Hematopoietic multipotent progenitor cell treated with erythropoietin and hydrocortisone succinate and interleukin-3 and kit ligand, for 15 days (in vitro differentiated cells): ENCODE measurements at places on chromosomes 6 and 20.

GRCh38 chr6:85579581-85579980 lies 14.1 kb downstream of the SNX14 start:
- no peak for DNase-seq

- peak; percentile 18 for DNase-seq
Measured at GRCh38 chr6:156782691-156783320, 5.6 kb downstream of the ARID1B start.

- DNase-seq: no peak
Measured at GRCh38 chr6:146885708-146886457, 287.1 kb downstream of the ADGB start.

GRCh38 chr20:53463101-53463972 lies 130.3 kb downstream of the ZNF217 start:
- DNase-seq: no peak

GRCh38 chr6:38057994-38058393 lies 238.5 kb downstream of the ZFAND3 start:
- DNase-seq: no peak

- no peak for DNase-seq
Measured at GRCh38 chr6:149909701-149910470, 12.0 kb upstream of the RAET1E start.

DNA sequence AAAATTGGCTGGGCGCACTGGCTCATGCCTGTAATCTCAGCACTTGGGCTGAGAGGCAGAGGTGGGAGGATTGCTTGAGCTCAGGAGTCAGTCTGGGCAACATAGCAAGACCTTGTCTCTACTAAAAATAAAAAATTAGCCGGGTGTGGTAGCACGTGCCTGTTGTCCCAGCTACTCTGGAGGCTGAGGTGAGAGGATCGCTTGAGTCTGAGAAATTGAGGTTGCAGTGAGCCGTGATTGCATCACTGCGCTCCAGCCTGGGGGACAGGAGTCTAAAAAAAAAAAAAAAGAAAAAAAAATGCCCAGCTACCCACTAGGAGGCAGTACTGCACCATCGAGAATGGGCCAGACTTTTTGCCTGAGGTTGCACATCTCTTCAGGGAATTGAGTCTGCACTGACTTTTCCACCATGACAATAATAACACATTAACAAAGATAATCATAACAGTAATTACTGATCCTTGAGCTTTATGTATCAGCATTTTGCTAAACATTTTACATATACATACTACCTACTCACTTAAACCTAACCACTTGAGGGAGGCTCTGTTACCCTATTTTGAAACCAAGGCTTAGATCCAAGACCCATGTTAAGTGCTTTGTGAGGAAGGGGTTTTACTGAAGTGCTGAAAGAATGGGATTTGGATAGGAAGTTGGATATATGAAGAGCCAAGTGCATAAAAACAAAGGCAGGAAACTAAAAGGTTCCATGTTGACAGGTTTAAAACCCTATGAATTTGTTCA lies 21.0 kb downstream of the SRSF3 start:
- DNase-seq: peak; percentile 66

GRCh38 chr6:154127657-154128056 lies 88.6 kb downstream of the OPRM1 start:
- DNase-seq: no peak

DNA sequence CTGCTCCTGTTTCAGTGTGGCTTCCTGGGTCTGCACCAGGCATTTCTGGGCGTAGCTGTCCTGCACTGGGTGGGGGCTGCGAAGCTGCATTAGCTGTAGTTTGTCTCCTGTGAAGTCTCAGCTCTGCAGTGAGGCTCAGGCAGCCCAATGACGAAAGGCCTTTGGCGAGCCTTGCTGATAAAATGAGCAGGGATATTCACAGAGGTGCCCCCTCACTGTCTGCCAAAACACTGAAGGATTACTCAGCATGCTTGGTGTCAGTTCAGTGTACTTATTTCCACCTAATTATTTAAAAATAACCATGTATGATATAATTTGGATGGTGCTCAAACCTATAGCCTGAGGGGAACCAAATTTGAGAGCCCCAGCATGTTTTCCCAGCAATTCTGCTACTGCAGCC lies 73.5 kb downstream of the ECT2L start:
- no peak for DNase-seq

DNA sequence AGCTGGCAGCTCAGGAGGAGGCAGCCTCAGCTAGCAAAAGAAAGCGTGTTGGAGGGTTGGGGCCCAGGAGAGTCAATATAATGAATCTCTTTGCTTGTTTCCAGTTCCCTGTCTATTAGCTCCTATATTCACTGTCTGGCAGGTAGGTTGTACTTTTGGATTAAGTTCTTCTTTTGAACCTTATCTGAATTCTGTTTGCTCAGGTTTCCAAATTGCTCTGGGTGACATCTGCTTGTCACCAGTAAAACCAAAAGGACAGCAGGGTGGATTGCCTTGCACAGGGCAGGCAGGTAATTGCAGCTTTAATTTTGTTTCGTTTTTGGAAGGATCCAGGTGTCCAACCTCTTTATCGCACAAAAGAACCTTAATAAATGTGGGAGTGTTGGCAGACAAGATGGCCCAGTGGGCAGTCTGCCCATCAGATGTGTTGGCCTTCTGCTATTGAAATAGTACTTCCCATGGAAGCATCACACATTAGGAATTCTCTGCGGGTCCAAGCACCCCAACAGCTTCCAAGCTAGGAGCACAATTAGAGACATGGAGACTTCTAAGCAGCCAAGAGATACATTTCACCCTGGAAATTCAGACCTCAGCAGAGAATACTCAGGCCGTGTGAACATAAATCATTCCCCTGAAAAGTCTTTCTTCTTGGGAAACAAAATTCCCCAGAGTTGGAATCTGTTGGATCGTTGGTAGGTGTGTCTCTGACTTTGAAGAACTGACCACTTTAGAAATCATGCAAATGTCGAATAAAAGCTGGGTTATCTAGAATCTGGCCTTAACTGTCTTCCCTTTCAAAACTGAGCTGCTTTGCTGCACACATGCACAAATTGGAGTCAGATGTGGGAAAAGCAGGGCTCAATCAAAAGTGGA lies 286.9 kb upstream of the BMP2 start:
- no peak for DNase-seq

GRCh38 chr20:61369731-61370520 lies 117.9 kb downstream of the CDH4 start:
- DNase-seq: no peak

DNA sequence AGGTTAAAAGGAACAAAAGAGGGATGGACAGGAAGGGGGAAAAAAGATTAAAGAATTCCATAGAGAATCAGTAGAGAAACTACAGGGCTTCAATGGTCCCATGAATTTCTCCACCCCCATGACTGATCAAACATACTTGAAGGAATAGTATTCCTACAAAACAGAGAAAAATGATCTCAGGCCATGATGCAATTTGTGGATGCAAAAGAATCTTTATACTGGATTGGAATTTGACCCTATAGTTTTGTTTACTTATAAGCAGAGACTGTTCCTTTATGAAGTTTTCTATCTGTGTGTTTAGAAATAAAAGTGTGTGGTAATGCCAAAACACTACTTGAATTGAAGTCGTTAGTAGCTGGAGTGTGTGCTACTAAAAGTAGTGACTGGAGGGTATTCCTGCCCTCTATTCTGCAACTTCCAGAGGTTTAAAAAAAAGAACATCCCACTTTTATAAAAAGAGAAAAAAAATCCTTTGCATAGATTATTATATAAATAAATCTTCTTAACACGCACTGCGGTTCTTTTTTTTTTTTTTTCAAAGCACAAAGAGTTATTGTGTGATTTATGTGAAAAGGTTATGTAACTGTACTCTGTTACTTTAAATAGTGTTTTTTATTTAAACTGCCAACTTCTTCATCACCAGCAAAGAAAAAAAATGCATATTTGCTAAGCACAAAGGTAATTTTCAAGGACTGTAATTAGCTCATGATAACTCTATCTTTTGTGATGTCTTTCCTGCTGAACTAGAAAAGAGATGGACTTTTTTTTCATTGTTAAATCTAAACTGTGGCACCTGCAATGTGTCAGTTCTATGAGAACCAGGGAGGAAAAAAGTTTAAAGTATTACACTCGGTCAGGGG lies 214.5 kb upstream of the CITED2 start:
- no peak for DNase-seq

- DNase-seq: no peak
Measured at GRCh38 chr20:10731190-10731965, 57.6 kb upstream of the JAG1 start.

DNA sequence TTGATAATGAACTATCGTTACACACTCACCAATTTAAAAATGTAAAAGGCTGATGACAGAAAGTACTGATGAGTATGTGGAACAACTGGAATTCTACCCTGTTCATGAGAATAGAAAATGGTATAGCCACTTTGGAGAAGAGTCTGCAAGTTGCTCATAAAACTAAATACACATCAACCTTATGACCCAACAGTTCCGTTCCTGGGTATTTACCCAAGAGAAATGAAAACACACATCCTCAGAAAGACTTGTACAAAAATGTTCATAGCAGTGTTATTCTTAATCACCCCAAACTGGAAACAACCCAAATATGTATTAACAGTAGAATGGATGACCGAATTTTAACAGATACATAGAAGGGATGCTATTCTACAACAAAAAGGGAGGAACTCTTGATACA lies 145.7 kb upstream of the LRFN2 start:
- DNase-seq: no peak

DNA sequence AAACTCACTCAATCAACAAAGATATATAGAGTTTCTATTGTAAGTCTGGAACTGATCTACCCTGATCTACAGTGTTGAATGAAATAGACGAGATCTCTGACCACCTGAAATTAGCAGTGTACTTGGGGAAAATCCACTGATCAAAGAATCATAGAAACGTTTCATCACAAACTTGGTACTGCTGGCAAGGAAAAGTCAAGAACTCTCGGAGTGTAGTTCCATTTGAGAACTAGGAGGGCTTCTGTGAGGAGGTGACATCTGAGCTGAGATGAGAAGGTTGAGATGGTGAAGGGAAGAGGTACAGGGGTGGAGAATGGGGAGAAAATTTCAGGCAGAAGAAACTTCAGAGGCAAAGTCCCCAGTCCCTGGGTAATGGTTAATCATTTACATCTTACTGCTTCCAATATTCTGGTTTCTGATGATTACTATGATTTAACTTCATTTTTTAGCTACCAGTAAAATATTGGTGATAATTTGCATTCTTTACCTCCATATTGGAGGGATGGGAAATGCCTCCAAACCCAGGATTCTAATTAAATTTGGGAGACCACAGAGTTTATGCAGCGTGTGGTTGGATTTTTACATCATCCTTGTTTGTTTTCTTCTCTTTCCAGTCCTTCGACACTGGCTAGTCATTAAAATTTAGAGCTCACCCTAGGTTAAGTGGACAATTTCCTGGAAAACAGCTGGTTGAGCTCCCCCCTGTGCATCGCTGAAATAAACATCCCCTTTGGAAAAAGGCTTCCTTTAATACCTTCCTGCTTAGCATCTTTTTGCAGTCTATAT lies 191.9 kb downstream of the BCAS1 start:
- DNase-seq: no peak

GRCh38 chr20:13545790-13546189 lies 92.9 kb downstream of the TASP1 start:
- no peak for DNase-seq

DNA sequence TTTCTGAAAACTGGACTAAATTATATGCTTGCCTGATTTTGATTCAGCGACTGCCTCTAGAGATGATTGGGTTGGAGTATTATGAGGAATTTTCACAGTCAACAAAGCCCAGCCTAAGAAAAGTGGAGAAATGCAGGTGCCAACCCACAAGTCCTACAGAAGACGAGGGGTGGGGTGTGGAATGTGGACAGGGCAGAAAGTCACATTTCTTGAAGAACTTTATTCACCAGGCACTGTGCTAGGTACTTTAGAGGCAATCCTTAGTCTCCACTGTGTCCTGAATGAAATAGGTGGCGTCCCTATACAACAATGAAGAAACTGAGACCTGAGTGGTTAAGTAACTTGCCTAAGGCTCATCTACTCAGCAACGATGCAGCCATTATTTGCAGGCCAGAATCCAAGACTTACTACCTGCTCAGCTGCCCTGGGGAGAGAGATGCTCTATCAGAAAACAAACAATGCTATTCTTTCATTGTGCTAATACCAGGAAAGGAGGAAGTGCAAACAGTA lies 106.3 kb downstream of the RNF144B start:
- DNase-seq: no peak

GRCh38 chr20:41139227-41140093 lies 2.1 kb downstream of the PLCG1 start:
- no peak for DNase-seq

GRCh38 chr6:115891111-115891669 lies 169.5 kb downstream of the FRK start:
- DNase-seq: no peak

- DNase-seq: peak; percentile 9
Measured at GRCh38 chr6:27547157-27548075, 74.5 kb upstream of the ZNF184 start.

DNA sequence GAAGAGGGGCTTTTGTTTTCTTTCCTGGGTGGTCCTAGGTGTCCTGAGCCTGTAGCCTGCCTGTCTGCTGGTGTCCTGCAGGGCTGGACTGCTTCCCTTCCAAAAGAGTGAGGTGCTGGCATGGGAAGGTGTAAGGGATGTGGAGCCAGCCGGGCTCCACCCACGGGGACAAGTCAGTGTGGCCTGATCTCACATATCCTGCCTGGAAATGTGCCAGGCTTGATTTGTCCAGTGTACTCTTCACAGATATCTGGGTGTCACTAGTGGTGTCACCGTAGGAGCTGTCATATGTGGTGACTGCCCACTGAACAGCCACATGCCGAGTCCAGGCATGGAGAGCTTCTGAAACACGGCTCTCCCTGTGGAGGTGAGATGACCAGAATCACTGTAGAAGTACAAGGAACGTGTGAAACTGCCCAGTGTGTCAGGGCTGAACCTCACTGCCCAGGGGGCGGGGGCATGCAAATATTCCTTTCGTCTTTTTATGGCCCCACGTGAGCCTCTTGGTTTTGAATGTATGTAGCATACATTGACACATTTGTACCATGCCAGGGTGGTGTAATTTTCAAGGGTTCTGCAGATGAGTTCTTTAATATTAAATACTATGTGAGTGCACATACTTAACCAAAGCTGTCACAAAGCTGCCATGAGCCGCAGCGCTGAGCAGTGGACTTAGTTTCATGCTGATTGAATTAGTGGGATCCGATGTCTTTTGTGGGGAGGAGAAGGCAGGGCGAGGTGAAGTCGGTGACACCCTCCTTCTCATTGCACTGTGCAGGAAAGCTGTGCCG lies 55.8 kb downstream of the CDH4 start:
- DNase-seq: no peak

DNA sequence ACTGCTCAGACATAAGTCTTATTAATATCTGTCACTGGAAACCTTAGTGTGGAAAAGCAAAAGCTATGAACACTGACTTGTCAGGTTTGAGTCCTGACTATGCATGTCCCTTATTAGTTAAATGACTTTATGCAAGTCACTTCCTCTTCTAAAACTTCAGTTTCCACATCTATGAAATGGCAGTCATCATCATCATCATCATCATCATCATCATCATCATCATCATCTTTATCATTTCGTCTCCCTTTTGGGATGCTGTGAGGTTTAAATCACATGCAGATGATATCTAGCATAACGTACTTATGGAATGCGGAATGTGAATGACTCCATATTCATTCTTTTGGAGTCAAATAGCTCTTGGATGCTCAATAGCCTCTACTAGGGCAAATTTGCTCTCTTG lies 24.5 kb downstream of the HDGFL1 start:
- DNase-seq: no peak

GRCh38 chr20:59835448-59836395 lies 97.7 kb downstream of the SYCP2 start:
- no peak for DNase-seq

GRCh38 chr6:14754751-14755513 lies 490.9 kb upstream of the JARID2 start:
- DNase-seq: no peak

- no peak for DNase-seq
Measured at GRCh38 chr20:35912881-35913280, 41.4 kb downstream of the SCAND1 start.

- no peak for DNase-seq
Measured at GRCh38 chr6:163188746-163189145, 225.8 kb upstream of the QKI start.
